Uterine smooth muscle cell (primary cell): ENCODE measurements at places on chromosomes 1 and 21. TPM values are rescaled to one million over a fixed set of nuclear protein-coding genes. Genes with fewer than 3 reads are reported as not detected.

The RHD gene
- 0.12 TPM in 1 of 2 replicates, not detected in the other for total RNA-seq

The MCOLN2 gene
- total RNA-seq: 2.5 and 2.7 TPM in 2 replicates

The KIF17 gene
- total RNA-seq: 2.7 and 4.6 TPM in 2 replicates

The FCRL5 gene
- total RNA-seq: not detected in 2 replicates

The C8A gene
- not detected in 2 replicates for total RNA-seq

The CCDC181 gene
- 1.2 and 2.0 TPM in 2 replicates for total RNA-seq

The GATAD2B gene
- total RNA-seq: 2.9 and 3.6 TPM in 2 replicates

The IFFO2 gene
- 7.5 and 7.6 TPM in 2 replicates for total RNA-seq

The FMN2 gene
- 6.0 and 12.8 TPM in 2 replicates for total RNA-seq

The BROX gene
- 50.1 and 55.8 TPM in 2 replicates for total RNA-seq

The IGSF9 gene
- under 0.01 TPM in 1 of 2 replicates, not detected in the other for total RNA-seq
